ENCODE measurements at places on chromosomes 2 and 18. TPM values are rescaled to one million over a fixed set of nuclear protein-coding genes. Genes with fewer than 3 reads are reported as not detected.

COPS9 gene
- 79.2 TPM for polyA plus RNA-seq

VSNL1 gene
- polyA plus RNA-seq, result 4.6 TPM

PLA2R1 gene
- polyA plus RNA-seq, result 65.5 TPM

TXNDC2 gene
- polyA plus RNA-seq, result 0.08 TPM

C2orf81 gene
- polyA plus RNA-seq, result 5.7 TPM

TUBA3E gene
- polyA plus RNA-seq, result not detected

MPP4 gene
- 0.13 TPM for polyA plus RNA-seq

ALPG gene
- not detected for polyA plus RNA-seq

MAPK4 gene
- polyA plus RNA-seq, result 10.5 TPM
